ENCODE measurements at places on chromosomes 2 and 18. TPM values are rescaled to one million over a fixed set of nuclear protein-coding genes. Genes with fewer than 3 reads are reported as not detected.

- no peak for DNase-seq
Observed at GRCh38 chr18:25189391-25190185, 162.4 kb downstream of the ZNF521 start.

DNA sequence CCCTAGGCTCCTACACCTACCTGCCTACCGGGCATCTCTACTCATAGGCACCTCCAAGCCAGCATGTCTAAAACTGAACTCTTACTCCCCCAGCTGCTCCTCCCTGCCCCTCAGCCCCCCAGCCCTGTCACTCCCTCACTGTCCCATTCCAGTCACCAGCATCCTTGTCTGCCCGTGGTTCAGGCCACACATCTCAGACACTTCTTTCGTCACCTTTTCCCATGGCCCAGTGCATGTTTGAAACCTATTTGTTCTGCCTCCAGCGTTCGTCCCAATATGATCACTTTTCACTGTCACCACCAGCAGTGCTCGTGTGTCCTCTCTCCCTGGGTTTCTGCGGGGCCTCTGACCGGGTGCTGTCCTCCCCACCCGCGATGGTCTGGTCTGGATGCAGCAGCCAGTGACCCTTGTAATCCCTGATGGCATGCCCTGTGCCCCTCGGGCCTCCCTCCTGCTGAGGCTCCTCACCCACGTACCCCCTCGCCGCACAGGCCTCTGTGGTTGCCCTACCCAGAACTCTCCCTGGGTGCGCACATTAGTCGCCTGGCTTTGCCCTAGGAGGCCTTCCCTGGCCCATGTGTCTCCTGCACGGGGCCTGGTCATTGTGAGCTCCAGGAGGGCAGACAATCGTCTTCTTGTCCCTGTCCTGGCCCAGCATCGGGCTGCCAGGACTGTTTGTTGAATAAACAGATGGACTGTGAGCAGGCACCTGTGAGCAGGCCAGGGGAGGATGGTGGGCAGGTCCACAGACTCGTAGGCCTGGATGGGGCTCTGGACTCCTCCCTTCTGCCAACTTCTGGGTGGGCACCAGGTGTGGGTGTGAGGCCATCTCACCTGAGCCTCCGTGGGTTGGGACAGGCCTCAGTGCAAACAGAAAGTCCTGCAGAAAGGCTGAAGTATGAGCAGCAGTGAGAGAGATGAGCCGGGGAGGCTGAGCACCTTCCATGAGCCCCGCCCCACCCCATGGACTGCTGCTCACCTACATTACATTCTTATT is 15.5 kb downstream of the LDLRAD4 start:
- no peak for DNase-seq

- no peak for DNase-seq
Observed at GRCh38 chr2:126778561-126779501, 119.9 kb upstream of the TEX51 start.

The KCNG2 gene
- 2.6 TPM for total RNA-seq

The CNTNAP5 gene
- 2.6 TPM for total RNA-seq
